Right ventricle myocardium superior (tissue), 1 donor: ENCODE measurements at places on chromosomes 6 and 20. TPM values are rescaled to one million over a fixed set of nuclear protein-coding genes. Genes with fewer than 3 reads are reported as not detected.

GRCh38 chr20:4153251-4153650, 137.9 kb upstream of the RNF24 start:
- no peak for DNase-seq

DNA sequence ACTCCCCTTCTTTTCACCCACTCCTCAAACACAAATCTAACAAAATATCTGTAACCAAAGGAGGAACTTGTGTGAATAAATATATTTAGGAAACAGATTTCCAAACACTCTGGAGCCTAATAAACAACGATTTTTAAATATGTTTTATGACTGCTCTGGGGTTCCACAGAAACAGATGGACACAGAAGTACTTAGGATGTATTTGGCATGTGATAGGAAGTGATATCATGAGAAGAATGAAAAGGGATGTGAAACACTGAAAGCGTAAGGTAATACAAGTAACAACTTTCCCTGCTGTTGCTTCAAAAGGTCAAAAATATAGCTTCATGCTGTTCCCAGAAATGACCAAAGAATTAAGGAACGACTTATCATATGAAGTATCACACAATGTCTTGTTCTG, 26.1 kb upstream of the ENPP1 start:
- DNase-seq = no peak

- no peak for DNase-seq
These were observed 88.8 kb downstream of the FYN start for GRCh38 chr6:111784433-111784832.

GRCh38 chr6:56420296-56420695, 172.9 kb upstream of the COL21A1 start:
- DNase-seq = no peak

- DNase-seq = no peak
These were observed 175.4 kb downstream of the SIM1 start for GRCh38 chr6:100289285-100289684.

GRCh38 chr6:41779336-41779735, 364 bp downstream of the FRS3 start:
- no peak for DNase-seq

DNA sequence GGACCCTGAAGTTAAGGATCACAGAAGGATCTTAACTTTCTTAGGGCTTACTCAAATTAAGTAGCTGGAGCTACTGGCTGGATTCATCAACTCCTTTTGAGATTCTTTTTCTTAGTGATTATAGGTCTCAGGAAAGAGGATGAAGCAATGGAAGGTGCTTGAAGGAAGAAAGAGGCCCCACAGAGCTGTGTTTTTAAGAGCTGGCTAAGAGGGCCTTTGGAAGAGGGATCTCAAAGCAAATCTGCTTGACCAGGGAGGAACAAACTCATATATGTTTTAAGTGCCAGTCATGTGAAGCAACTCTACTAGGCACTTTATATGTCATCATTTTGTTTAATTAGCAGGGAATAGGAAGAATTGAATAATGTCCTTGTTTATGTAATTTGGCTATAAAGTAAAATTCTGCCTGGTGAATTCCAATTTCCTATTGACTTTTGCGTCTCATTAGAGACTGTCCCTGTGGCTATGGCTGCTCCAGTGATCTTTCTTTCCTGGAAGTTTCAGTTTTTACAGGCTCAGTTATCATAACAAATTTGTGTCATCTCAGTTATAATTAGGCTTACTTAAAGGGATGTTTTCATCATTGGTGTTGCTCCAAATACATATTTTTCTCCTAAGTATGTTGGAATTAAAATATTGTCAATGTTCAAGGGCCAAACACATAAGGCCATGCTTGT, 222.8 kb upstream of the CITED2 start:
- DNase-seq = no peak

DNA sequence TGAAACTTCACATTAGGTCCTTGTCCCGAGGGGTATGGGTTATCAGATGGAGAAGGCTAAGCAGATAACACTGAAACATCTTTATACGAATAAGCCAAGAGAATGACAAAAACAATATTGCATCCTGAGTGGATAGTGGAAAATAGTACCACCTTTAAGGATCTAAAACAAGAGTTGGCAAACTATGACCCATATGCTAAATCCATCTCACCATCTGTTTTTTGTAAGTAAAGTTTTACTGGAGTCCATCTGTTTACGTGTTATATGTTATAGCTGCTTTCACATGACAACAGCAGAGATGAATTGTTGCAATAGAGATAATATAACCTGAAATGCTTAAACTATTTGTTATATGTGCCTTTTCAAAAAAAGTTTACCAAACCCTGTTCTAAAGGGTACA, 76.1 kb upstream of the TRDN start:
- no peak for DNase-seq

GRCh38 chr6:11702500-11703130, 76.0 kb downstream of the ADTRP start:
- DNase-seq = no peak

- no peak for DNase-seq
These were observed 27.8 kb downstream of the MAP3K4 start for GRCh38 chr6:161019324-161019839.

GRCh38 chr6:116667623-116668022, 943 bp downstream of the ZUP1 start:
- no peak for DNase-seq

GRCh38 chr6:127900935-127901334, at the start of gene THEMIS:
THEMIS (minus strand) TSS chr6:127901058; CDS start chr6:127900932, 126 bp downstream.
- no peak for DNase-seq

DNA sequence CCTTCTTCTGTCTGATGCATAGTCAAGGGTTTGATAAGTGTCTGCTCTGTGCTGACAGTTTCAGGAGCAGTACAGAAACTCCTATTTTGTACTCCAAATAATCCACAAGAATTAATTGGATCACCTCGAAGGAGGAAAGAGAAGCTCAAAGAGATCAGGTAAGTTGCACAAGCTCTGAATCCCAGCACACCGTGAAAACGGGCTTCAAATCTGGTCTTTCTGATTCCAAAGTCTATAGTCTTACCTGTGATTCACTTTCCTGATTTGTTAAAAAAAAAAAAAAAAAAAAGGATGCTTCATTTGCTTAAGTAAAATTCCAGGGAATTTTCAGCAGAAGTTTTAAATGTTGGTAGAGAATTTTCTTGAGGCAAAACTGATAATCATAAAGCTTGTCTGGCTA, 155.8 kb upstream of the ESR1 start:
- DNase-seq = no peak

DNA sequence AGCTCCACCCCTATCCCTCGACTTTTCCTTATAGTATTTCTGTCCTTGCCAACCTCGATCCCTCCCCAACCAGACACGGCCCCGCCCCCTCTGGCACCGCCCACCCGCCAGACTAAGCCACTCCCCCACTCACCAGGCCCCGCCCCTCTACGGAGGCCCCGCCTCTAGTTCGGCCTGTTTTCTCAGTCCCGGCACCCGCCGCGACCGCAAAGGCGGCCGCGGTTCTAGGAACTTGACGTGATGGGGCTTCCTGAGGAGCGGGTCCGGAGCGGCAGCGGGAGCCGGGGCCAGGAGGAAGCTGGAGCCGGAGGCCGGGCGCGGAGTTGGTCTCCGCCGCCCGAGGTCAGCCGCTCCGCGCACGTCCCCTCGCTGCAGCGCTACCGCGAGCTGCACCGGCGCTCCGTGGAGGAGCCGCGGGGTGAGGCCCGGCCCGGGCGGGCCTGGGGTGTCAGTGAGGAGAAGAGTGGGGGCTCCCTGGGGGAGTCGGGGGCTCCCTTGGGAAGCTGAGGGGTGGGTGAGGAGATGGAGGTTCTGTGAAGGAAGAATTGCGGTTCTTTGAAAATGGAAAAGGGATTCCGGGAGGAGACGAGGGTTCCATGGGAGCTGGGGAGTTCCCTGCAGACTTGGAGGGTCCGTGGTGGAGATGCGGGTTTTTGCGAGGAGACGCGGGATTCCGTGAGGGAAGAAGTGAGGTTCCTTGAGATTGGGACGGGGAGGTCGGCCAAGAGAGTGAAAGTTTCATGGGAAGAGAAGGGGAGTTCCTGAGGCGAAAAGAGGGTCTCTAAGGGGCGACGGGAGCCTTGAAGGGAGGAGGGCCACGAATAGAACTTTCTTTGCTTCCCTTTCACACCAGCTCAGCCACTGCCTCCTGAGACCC, at the start of gene ACSS2:
Gene ACSS2, plus strand, starts transcription at position 207 of the 877 bp plus-strand sequence. Its CDS starts 34 bp downstream, at position 241.
- peak; percentile 99 for DNase-seq

GRCh38 chr6:113120224-113120581, 736.9 kb upstream of the MARCKS start:
- DNase-seq = no peak

DNA sequence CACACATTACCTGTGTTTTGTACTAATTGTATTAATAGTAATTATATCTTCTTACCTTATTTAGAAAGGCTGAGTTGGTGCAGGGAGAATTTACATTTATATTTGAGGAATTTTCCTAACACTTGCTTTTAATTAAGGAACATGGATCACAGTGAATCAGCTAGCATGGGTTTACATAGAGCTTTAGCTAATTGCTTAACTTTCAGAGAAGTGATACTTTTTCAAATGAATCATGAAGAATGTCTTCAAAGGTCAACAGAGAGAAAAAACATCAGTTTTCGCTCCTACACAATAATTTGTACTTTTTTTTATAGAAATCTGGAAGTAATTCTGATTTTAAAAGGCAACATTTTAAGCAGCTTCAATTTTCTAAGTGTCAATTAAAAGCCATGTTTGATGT, 195.0 kb upstream of the HEY2 start:
- DNase-seq = no peak

GRCh38 chr20:41655962-41656618, 37.9 kb upstream of the CHD6 start:
- no peak for DNase-seq

STK4 gene
- total RNA-seq = 8.9 TPM

NMBR gene
- total RNA-seq = not detected

PRRT1 gene
- total RNA-seq = 0.51 TPM

ME1 gene
- 24.7 TPM for total RNA-seq

MAFB gene
- 14.7 TPM for total RNA-seq

OTOR gene
- total RNA-seq = not detected

IPCEF1 gene
- total RNA-seq = 1.3 TPM

C20orf141 gene
- total RNA-seq = not detected

ASIP gene
- 18.9 TPM for total RNA-seq

MOXD1 gene
- total RNA-seq = 2.2 TPM

RNF39 gene
- not detected for total RNA-seq

STMN3 gene
- 4.3 TPM for total RNA-seq

TGM3 gene
- not detected for total RNA-seq

SCAND1 gene
- 37.9 TPM for total RNA-seq
